ENCODE measurements at places on chromosomes 6 and 20. TPM values are rescaled to one million over a fixed set of nuclear protein-coding genes. Genes with fewer than 3 reads are reported as not detected.

HMGCLL1 gene
- not detected for total RNA-seq

FAM217A gene
- not detected for total RNA-seq

PPP1R14C gene
- 11.3 TPM for total RNA-seq

GZF1 gene
- total RNA-seq = 32.9 TPM

ENPP5 gene
- total RNA-seq = 0.87 TPM

HUS1B gene
- 0.66 TPM for total RNA-seq

WFDC12 gene
- not detected for total RNA-seq

GABRR1 gene
- not detected for total RNA-seq

GCNT2 gene
- 4.0 TPM for total RNA-seq

TBXT gene
- total RNA-seq = not detected

PHF3 gene
- 49.7 TPM for total RNA-seq

ZNF311 gene
- 1.3 TPM for total RNA-seq

NOTCH4 gene
- total RNA-seq = 2.2 TPM

SMOC2 gene
- total RNA-seq = 0.25 TPM

LY6G5C gene
- 0.40 TPM for total RNA-seq

SLC17A2 gene
- total RNA-seq = not detected

BPI gene
- 0.79 TPM for total RNA-seq

MAP3K5 gene
- total RNA-seq = 28.8 TPM

SIRPD gene
- total RNA-seq = not detected

All from aortic smooth muscle cell (primary cell).